C1 segment of cervical spinal cord (tissue), 14 donors: ENCODE measurements at places on chromosomes 7 and 10.

GRCh38 chr7:1883031-1883761, 213.1 kb downstream of the ELFN1 start:
- no peak for DNase-seq

GRCh38 chr7:139567647-139568345, 44.3 kb downstream of the CLEC2L start:
- no peak for DNase-seq

- no peak for DNase-seq
Measured at GRCh38 chr7:4057289-4057616, 624.8 kb upstream of the FOXK1 start.

GRCh38 chr7:66539902-66540375, 88.7 kb upstream of the KCTD7 start:
- no peak for DNase-seq

- peak; percentile 80 for DNase-seq
Measured at GRCh38 chr10:86710987-86711512, 42.7 kb downstream of the LDB3 start.

DNA sequence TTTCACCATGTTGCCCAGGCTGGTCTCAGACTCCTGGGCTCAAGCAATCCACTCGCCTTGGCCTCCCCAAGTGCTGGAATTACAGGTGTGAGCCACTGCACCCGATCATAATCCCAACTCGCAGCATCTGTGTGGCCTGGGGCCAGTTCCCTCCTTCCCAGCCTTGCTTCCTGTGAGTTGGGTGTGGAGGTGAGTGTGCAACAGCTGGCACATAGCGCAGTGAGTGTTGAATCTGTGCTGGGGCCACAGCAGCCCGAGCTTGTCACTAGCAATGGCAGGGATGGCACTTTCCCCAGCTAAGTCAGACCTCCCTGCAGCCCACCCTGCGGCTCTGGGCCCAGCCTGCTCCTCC, 12.2 kb downstream of the TMEM184A start:
- no peak for DNase-seq

- no peak for DNase-seq
Measured at GRCh38 chr7:157801113-157801512, 464.3 kb downstream of the DNAJB6 start.

- DNase-seq: no peak
Measured at GRCh38 chr7:141053626-141054025, 20.2 kb upstream of the TMEM178B start.

DNA sequence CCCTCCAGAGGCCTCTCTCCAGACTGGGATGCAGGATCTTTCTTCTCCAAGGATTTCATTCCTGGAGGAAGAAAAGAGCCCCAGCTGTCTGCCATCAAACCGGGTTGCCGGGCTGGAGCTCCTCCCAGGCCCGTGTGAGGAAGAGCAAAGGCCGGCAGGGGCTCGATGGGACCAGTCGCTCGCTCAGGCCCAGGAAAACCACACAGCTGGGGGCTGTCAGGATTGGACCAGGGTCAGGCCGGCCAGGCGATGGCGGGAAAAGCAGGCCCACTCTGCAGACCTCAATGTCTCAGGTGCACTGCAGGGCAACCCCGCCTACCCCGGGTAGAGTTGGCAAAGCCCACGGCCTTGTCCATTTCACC, 98.1 kb upstream of the DNAAF5 start:
- DNase-seq: no peak

- DNase-seq: no peak
Measured at GRCh38 chr10:77264107-77264506, 373.5 kb downstream of the KCNMA1 start.

DNA sequence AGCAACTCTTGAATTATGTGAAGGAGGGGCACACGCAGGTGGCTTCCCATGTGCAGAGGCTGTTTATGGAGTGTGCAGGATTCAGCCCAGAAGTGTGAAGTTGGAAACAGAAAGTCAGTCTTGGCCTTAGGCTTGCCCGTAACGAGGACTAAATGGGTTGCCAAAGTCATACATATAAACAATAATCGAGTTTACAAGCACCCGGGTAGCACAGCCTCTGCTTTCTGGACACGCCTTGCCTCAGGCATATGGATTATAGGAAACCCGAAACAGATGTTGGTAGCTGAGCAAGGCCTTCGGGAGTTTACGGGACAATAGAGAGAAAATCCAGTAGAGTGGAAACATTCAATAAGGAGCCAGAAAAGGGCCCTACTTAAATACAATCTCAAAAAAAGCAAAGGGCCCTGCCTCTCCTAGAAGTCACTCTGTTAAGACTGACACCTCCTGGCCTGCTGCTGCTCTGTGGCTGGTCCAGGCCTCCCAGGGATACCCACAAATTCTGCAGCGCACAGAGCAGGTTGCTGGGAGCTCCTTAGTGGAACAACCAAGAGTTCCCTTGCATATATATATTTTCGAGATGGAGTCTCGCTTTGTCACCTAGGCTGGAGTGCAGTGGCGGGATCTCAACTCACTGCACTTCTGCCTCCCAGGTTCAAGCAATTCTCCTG, 48.5 kb downstream of the SMKR1 start:
- DNase-seq: no peak

- DNase-seq: no peak
Measured at GRCh38 chr7:44438816-44439215, 51.6 kb downstream of the NUDCD3 start.

GRCh38 chr10:23362069-23362830, 17.7 kb upstream of the C10orf67 start:
- DNase-seq: no peak

DNA sequence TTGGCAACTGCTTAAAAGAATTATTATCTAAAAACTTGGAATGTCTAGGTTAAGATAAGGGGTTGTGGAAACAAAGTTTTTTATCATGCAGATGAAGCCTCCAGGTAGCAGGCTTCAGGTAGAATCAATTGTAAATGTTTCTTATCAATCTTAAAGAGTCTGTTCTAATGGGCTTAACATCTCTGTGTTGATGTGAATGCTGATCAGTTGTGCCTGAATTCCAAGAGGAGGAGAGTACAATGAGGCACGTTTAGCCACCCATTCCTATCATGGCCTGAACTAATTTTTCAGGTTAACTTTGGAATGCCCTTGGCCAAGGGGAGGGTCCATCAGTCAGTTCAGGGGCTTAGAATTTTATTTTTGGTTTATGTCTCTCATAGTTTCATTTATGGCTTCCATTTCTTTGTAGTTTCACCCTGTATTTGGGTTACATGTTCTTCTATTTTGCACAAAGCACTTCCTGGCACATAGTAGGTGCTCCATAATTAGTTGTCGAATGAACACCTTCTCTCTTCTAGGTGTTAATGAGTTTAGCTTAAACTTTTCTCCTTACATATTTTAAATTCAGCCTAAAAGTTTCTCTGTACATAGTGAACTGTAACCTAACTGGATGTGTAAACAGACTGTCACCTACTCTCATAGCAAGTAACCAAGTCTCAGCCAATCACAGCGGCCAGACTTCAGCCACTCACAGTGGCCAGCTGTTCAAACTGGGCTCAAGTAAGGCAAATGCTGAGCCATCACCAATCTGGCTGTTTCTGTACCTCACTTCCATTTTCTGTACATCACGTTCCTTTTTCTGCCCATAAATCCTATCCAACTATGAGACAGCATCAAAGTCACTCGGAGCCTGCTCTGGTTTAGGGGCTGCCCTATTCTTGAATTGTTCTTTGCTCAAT, 34.7 kb downstream of the ALOX5 start:
- no peak for DNase-seq

DNA sequence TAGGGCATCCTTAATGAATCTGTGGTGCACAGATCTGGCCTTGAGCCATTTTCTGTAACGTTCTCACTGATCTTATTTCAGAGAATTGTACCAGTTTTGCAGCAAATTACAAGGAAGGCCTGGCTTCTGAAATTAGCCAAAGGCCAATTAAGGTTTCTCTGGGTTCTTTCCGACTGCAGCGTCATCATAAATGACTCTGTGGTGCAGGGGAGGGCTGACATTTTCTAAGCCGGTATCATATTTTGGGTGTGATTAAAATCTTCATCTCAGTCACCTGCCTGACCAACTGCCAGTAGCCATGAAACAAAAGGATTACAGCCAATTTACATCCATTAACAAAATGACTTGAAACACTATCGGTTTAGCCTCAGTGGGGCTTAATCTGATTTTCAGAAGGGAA, 363.7 kb downstream of the ADRA2A start:
- DNase-seq: no peak

GRCh38 chr10:75703191-75703854, 271.9 kb downstream of the LRMDA start:
- no peak for DNase-seq

DNA sequence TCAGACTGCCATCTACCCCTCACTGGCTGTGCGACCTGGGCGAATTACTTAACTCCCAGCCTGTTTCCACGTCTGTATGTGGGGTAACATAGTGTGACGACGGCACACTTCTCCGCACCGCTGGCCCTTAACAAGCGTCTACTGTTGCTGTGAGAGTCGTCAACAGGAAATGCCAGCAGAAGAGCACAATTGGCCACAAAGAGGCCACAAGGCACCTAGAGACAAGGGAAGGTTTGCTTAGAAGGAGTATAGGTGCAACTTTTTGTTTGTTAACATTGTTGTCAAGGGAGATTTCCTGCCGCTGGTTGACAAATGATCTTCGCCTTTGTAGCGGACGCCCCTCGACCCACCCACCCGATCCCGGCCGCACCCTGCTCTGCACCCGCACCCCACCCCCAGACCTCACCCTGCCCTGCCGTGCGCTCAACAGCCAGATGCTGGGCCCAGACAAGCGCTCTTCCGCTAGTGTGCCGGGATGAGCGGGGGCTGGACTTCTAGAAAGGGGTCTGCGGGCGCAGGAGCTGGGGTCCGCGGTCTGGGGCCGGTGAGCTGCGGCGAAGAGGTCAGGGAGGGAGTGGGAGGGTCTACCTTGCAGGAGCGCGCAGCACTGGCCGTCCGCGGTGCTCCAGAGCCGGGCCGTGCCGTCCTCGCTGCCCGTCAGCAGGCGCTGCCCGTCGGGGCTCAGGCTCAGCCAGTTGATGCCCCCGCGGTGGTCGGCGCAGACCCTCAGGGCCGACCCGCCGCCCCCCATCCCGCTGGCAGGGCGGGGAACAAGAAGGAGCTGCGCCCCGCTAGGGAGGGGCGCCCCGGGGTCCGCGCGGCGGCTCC, 785 bp downstream of the WDR86 start:
- DNase-seq: no peak

GRCh38 chr7:125450749-125451148, 521.1 kb upstream of the POT1 start:
- no peak for DNase-seq

DNA sequence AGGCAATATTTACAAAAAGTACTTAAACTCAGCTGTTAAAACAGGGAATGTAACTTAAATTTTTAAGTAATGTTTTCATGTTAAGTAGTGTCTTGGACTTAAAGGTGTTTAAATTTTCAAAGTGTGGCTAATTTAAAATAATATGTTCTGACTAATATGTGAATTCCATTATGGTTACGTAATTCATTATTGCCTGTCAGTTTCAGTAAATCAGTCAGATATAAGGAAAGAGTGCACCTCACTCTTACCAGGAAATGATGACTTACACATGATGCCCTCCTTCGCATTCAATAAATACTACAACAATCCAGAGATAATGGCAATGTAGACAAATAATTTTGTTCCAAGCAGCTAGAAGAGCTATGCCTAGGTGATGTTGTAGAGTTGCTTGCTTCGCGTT, 69.0 kb upstream of the WNT16 start:
- DNase-seq: no peak

DNA sequence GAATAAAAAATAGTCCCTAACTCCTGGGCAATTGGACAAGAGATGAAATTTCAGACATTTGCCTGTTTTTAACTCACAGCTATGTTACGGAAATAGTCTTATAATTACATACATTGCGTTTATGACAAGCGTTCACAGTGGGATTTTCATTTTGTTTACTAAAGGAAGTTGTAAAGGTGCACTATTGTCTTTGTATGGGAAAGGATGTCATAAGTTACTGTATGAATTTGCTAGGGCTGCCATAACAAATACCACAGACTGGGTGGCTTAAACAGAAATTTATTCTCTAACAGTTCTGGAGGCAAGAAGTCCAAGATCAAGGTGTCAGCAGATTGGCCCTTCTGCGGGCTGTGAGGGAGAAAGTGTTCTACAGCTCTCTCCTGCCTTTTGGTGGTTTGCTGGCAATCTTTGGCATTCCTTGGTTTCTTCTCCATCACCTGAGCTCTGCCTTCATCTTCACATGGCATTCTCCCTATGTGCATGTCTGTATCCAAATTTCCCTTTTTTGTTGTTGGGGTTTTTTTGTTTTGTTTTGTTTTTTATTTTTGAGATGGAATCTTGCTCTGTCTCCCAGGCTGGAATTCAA, 5.6 kb downstream of the NFE2L3 start:
- no peak for DNase-seq
